ENCODE measurements at places on chromosomes 7 and 10.

- no peak for DNase-seq
These were observed 453.5 kb upstream of the SEMA3A start for GRCh38 chr7:84647797-84648757.

DNA sequence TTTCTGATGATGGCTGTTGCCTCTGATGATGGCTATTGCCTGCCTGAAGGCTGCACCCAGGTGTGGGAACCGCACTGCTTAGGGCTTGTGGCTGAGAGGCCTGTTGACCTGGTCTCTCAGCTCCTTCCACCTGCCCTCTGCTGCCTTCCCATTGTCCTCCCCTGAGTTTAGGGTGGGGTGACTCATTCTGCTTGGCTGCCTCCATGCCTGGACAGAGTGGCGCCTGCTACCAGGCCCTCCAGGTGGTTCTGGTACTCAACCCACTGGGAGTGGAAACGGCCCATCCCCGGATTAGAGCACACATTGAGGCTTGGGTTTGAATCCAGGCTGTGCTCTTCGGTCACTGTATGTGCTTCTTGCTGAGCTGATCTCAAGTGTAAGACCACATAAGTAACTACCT lies 120.6 kb downstream of the SEM1 start:
- no peak for DNase-seq

GRCh38 chr7:138982204-138982623 lies 1.0 kb upstream of the KIAA1549 start:
- no peak for DNase-seq

- DNase-seq = no peak
These were observed 76.4 kb upstream of the BET1 start for GRCh38 chr7:94080551-94080950.

- no peak for DNase-seq
These were observed 1097.6 kb upstream of the PHF14 start for GRCh38 chr7:9876053-9876452.

- DNase-seq = no peak
These were observed 346.0 kb downstream of the FRMD4A start for GRCh38 chr10:13984647-13985155.

DNA sequence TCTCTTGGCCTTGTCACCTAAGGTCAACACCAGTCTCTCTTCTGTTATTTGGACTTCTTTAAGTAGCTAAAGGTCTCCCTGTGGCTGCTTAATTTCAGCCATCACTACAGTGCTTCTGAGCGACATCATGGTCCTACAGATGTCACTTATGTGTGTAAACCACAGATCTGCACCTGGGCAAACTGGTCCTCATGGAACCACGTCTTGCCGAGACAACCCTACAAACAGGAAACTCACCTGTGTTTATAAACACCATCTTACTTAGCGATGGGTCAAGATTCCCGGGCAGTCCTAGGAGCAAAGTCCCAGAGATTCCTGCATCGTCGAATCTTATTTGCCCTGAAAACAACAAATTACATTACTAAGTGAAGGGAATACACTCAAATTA lies 27.8 kb downstream of the KLF6 start:
- DNase-seq = no peak

GRCh38 chr10:114157912-114158311 lies 16.1 kb downstream of the CCDC186 start:
- DNase-seq = no peak

DNA sequence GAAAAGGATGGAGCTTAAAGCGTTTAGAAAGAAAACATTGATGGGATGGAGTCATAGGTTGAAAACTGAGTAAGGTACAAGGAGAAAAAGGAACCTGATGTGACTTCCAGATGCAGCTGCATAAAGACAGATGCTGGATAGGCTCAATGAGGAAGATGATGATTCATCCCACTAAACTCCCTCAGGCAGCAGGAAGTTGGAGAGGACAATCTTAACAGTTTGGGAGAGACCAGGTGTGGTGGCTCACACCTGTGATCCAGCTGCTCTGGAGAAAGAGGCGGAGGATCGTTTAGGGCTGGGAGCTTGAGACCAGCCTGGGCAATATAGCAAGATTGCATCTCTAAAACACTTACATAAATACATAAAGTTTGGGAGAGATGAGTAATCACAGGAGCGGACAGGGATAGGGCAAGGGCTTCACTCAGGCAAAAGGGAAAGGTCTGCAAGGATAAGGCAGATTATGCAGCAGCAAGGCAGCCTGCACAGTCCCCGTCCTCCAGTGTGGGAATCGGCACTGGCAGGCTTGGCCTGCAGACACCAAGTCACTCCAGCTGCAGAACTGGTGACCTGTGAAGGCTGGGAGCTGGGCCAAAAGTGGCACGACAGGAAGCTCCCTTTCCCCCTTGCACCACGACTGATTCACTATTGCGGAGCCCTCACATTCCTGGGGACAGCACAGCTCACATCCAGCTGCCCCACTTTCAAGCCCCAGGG lies 438.5 kb downstream of the GRID1 start:
- no peak for DNase-seq

- no peak for DNase-seq
These were observed 23.5 kb downstream of the YKT6 start for GRCh38 chr7:44224080-44224973.

DNA sequence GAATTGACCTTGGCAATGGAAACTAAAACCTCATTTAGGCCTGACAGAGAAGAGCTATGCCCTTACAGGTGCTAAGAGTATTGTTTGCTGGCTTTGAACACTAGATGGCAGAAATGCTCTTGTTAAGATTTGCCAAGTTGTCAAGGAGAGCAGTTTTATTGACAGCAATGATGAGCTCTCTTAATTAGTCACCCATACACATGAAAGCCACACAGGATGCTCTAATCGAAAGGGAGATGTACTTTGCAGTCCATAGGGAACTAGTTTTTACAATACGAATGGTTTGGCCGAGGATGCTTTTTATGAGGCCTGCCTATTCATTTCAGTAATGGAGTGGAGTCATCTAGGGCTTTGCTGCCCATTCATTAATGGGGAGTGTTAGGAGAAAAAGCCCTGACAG lies 45.4 kb upstream of the MBL2 start:
- DNase-seq = peak; percentile 74

- DNase-seq = peak; percentile 70
These were observed 83.1 kb downstream of the ZNF248 start for GRCh38 chr10:37774351-37774750.

DNA sequence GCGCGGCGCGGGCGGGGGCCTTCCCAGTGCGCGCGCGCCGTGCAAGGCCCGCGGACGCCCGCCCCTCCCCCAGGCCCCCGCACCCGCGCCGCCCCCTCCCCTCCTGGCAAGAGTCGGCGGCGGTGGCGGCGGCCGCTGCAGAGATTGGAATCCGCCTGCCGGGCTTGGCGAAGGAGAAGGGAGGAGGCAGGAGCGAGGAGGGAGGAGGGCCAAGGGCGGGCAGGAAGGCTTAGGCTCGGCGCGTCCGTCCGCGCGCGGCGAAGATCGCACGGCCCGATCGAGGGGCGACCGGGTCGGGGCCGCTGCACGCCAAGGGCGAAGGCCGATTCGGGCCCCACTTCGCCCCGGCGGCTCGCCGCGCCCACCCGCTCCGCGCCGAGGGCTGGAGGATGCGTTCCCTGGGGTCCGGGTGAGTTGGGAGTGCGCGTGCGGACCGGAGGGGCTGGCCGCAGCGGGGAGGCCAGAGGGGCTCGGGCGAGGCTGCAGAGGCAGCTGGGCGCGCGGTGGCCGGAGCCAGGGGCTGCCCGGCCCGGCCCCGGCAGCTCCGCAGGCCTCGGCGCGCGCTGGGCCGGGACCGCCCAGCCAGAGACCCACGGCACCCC lies at the start of gene BMPR1A:
BMPR1A (plus strand) TSS at position 109 of the 602 bp plus-strand sequence. CDS start 119,400 bp downstream, outside the sequence.
- DNase-seq = no peak

DNA sequence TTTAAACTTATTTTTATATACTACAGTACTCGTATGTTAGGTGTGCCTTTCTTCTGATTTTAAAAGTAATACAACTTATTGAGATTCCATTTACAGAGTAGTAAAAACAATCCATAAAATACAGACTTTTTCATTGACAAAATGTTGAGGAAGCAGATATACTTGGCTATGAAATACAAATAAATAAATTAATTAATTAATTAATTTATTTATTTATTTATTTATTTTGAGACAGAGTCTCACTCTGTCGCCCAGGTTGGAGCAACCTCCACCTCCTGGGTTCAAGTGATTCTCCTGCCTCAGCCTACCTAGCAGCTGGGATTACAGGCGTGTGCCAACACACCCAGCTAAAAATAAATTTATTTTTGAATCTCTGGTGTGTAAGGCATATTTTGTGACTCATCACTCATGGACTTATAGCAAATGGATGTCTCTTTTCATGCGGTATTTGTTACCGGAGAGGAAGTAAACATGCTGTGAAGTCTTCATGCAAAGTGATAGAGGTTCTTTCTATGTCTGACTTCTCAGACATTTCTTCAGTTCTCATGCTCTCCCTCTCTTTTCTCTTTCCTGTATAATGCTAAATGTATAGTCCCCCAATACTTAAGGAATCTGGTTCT lies 20.2 kb upstream of the SRPK2 start:
- DNase-seq = no peak

DNA sequence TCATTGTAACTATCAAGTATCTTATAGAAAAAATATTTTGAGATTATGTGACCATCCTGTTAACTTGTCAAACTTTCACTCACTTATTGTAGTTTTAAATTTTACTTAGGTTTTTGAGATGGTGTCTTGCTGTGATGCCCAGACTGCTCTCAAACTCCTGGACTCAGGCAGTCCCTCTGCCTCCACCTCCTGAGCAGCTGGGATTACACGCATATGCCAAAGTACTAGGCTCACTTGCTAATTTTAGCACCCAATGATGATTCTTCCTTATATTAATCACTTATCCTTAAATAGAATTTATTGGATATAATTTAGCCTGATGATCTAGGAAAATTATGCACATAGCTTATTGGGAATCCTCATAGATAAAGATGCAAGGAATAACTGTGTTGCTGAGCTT lies 104.9 kb downstream of the BTRC start:
- DNase-seq = no peak

Measured in LNCaP clone FGC (cell line).